ENCODE measurements at places on chromosomes 12 and 14.

- no peak for DNase-seq
Observed at GRCh38 chr14:88078525-88078924, 73.6 kb downstream of the GPR65 start.

DNA sequence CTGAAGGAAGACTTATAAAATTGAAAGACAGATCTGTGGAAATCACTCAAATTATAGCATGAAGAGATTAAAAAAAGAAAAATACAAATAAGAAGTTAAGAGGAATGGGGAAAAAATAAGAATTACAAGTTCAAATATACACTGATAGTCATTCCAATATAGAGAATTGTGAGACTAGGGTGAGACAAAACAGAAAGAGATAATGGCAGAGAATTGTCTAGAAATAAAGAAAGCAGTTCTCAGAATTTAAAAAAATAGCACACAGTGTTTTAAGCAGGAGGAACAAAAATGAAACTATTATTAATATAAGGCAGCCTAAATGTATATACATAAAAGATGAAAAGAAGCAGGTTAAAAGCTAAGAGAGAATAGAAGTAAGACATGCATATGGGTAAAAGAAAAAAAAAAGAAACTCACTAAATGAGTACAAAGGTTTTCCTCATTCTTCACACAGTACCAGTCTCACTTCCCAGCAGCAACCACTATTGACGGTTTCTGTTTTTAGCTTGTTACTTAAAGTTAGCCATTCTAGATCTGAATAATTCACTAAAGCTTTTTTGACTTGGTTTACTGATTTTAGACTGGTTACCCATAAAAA lies 31.1 kb downstream of the SLC38A4 start:
- DNase-seq: no peak

DNA sequence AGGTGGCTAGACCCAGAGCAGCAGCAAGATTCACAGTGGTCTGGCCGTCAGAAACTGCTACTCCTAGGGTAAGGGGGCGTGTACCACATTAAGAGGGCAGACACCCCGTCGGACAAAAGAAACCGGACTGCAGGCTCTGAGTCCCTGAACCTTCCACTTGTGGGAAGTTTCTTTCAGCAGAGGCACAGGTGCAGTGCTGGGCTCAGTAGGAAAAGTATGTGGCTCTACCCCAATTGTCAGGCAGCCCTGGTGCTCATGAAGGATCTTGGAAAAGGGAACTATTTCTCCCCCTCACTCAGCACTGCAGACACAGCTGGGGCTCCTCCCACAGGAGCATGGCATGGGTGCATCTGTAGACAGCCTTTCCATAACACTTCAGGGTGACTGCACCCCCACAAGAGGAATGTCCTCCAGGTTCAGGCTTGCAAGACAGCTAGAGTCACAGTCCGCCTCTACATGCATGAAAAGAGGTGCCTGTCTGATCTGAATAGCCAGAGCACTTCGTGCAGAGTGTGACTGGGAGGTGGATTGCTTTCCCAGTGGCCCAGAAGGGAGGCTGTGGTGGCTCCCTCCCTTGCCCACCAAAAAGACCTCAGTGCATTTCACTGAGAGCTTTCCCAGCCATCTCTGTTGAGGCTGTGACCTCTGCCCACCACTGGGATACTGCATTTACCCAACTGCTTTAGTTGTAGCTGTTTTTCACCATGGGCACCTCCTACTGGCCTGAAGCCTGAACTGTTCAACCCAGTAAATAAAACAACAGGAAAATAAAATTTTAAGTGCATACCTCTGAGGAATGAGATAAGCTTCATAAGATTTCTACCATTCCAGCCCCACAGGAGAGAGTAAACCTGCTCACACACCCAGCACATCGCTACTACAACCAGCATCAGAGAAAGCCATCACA lies 14.2 kb downstream of the CEP128 start:
- DNase-seq: peak; percentile 29

GRCh38 chr12:1773937-1774655 lies 46.3 kb upstream of the LRTM2 start:
- DNase-seq: no peak

DNA sequence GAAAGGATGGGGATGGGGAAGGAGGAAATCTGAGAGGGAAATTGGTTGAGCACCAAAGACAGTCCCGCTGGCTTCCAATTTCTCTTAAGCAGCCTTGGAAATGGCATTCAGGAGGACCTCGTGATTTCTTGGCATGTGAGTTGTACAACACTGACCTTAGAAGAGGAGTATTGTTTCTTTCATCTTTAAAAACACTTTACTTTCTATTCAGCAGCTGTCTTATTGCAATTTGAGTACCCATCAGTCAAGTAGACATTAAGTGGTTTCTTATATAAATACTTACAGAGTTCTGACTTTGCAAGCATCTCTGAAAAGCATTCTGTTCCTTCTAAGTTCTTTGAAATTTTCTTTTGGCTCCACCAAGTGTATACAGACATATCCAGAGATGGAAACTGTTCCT lies 83.2 kb downstream of the LMNTD1 start:
- DNase-seq: no peak

- no peak for DNase-seq
Observed at GRCh38 chr12:131434208-131435125, 276.4 kb upstream of the SFSWAP start.

DNA sequence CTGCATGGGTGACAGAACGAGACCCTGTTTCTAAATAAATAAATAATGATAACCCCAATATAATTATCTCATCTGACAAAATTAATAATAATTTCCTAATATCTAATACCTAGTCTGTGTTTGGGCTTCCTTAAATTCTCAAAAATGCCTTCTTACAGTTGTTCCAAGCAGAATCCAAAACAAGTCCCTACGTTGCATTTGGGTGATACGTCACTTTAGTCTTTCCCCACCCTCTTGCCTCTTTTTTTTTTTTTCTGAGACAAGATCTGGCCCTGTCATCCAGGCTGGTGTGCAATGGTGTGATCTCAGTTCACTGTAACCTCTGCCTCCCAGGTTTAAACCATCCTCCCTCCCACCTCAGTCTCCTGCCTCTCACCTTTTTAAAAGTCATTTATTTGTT lies 26.7 kb downstream of the VEZT start:
- no peak for DNase-seq

GRCh38 chr12:52398176-52398575 lies 8.0 kb downstream of the KRT82 start:
- DNase-seq: no peak

DNA sequence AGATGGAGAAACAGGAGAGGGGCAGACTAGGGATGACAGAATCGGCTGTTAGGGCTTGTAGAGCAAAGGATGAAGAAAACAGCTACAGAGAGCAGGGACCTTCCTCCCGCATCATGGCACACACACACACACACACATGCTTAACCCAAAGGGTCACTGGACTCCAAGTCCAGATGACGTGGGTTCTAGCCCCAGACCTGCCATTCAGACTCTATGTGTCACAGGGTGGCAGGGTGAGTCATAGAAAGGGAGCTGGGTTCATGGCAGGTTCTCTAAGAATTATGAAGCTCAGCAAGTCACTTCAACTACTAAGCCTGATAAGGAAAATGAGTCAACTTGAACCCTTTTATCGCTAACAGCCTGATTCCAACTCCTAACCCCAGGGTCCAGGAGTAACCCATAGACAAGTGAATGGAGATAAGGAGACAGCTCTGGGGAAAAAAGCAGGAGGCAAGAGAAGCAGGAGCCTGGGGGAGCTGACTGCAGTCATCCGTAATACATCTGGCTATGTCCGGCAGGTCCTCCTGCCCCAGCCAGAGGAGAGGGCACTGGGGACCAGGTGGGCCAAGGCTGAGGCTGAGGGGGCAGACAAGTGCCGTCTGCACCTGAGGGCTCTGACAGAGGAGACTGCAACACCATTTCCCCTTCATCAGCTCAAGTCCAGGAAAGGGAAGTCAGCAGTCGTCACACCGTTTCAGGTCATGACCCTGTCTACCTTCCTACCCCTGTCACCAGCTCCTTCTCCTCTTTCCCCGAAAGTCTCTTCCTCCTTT lies 3.6 kb upstream of the TNFRSF1A start:
- no peak for DNase-seq

DNA sequence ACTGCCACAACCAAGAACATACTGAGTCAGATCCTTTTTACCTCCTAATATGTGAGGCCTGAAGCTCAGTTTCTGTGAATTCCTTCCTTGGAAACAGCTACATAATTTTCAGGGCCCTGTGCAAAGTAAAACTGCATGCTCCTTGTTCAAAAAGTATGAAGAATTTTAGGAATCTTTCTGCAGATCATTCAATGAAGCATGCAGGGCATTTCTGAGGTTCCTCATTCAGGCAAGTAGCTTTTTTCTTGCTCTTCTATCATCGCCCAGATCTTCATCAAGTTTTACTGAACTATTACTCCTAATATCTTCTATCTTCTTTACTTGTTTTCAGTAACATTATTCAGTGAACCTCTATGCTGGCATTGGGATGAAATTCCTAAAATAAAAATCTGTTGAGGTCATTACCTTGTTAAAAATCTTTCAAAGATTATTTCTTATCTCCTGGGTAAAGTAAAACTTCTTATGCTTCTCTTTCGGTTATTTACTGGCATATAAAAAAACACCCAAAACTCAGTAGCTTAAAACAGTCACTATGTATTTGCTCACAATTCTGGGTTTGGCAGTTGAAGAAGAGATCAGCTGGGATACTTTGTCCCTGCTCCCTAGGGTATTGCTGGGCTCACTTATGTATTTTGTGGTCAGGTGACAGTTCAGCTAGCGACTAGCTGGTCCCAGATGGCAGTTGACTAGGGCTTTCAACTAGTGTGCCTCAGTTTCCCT lies 42.6 kb upstream of the KRR1 start:
- no peak for DNase-seq

DNA sequence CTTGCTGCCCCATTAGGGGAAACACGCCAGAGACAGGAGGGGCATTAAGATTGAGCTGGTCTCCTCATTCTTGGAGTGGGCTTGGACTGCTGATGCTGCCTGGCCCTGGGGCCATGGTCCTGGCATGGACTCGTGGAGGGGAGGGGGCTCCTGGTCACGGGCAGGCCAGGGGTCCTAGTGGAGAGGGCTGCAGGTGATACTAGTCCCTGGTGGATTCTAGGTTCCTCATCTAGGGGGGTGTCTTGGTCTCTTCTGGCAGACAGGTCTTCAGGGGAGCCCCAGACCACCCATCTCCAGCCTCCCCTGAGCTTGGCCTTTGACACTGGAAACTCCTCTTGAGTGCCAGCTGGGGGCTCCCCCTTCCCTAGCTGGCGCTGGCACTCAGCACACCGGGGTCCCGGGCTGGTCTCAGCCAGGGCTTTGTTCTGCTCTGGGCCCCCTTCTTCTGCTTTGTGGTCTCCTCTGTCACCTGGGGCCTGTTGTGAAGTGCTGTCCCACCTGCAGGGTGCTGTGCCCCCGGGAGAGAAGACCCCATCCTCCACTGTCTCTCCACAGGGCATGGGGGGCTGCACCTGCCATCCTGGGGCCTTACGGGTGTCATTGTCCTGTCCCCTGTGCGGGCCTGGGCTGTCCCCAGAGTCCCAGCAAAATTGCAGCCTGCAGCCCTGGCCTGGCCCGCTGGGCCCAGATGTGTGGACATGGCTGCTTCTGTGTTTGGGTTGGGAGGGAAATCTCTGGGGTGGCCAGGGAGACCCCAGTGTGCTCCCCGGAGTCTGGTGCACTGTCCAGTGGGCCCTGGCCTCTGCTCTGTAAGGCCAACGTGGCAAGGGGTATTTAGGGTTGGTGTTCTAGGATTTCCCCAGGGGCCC lies 2.3 kb downstream of the KIF26A start:
- DNase-seq: no peak

DNA sequence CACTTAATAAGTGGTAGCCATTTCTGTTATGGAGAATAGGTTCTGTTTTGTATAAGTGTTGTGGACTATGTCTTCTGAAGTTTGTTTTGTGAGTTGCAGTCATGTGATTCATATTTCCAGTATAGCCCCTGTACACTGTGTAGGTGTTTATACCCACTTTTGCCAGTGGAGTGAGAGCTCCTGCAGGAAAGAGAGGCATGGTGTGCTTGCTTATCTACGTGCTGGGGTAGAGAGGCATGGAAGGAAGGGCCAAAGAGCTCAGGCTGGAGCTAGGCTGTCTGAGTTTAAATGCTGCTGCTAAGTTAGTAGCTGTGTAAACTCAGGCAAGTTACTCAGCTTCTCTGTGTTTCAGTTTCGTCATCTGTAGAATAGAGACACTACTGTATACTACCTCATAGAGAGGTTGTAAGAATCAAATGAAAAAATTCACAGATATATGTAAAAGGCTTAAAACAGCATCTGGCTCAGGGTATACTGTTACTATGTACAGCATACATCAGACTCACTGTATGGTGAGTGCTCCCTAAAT lies 88.2 kb upstream of the SLC38A2 start:
- no peak for DNase-seq

- DNase-seq: no peak
Observed at GRCh38 chr12:116820064-116820656, 61.1 kb downstream of the HRK start.

DNA sequence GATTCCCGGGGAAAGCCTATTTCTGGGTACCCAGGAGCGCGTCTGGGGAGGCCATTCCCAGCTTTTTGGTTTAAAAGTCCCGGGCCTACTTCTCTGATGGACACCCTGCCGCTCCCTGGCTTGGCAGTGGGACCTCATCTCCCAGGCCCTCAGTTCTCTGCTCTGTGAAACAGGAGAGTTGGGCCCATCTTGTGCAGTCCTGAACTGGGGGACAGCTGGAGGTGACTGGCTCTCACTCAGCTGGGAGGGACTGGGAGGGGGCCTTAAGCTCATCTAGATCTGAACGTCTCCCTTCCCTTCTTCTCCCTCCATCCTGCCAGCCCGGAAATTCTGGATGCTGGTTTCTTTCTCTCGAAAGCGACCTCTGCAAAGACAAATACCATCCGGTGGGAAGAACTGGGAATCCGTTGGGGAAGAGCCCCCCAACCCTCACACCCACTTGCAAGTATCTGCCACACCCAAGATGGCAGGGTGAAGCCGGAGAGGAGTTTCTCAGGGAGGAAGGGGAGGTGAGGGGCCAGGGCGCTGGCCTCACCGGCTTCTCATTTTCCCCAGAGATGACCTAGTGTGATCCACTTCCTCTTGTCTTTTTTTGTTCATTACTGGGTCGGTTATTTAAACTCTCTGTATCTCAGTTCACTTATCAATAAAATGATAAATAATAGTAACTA lies 1.4 kb downstream of the RIN3 start:
- DNase-seq: no peak

DNA sequence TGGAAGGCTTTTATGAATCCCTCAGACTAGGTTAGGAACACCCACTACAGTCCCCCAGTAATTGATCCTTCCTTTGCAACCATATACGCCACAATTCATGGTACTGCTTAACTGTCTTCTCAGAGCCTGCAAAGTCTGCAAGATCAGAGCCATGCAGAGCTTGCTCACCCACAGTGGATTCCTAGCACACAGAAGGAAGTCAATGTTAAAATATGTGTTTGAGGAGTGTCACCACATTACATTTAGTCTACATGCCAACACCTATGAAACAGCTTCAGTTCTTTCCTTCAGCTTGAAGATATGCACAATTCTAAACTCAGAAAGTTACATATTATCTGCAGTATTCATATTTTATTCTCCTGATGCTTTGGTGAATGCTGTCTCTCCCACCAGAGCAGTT lies 138.5 kb downstream of the NDUFA12 start:
- no peak for DNase-seq

- DNase-seq: no peak
Observed at GRCh38 chr14:35046751-35047536, 872 bp downstream of the FAM177A1 start.

GRCh38 chr12:21940549-21941505 lies at the start of gene ABCC9:
Gene ABCC9, minus strand, starts transcription at chr12:21941426. Its CDS starts 4,752 bp downstream, at chr12:21936674.
- peak; percentile 55 for DNase-seq
